ENCODE measurements at places on chromosomes 11 and 22.
A peak's percentile ranks its signal among the peaks of the same experiment; 100 is the strongest.

DNA sequence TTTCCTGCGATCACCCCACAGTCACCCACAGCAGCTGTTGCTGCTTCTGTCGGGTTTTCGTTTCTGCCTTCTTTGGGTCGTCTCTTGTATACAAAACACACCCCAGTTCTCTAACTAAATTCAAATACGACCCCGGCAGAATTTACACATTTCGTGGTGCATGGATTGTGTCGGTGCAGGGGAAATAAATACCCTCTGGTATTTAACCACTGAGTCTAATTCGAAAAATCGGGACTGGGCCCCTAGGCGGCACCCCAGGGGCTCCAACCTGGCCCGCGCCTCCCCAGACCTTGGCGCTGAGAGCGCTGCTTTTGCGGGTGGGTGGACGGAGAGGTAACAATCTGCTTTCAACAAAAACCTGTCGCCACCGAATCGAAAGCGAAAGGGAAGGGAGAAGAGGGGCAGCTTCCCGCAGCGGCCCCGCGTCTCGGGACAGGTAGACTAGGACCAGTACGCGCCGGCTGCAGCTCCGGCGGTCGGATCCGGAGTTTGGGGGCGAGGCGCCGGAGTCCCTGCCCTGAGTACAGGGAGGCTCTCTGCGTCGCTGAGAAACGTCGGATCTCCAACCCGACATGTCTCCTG, 4.4 kb downstream of the ALX4 start:
- no peak for DNase-seq

GRCh38 chr11:131446590-131447275, 76.3 kb downstream of the NTM start:
- no peak for DNase-seq

GRCh38 chr11:20110908-20111669, 49.2 kb downstream of the DBX1 start:
- DNase-seq, result peak; percentile 91

DNA sequence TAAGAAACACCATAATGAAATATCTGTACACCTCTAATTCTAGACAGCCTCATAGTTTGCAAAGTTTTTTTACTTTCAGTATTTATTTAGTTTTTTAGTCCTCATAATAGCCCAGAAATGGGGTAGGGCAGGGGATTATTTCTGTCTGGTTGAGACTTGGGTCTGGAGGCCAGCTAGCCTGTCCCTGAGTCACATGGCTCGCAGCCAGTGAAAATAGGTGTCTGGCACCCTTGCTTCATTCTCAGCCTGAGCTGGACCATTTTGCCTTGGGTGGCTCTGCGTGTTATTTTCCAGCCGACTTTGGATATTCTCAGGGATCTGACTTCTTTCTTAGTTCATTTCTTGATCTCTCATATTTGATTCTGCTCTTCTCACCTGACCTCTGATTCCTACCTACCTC, 123.9 kb upstream of the NARS2 start:
- DNase-seq, result no peak

- DNase-seq, result peak; percentile 34
Measured at GRCh38 chr11:31874631-31875191, 63.6 kb upstream of the PAX6 start.

DNA sequence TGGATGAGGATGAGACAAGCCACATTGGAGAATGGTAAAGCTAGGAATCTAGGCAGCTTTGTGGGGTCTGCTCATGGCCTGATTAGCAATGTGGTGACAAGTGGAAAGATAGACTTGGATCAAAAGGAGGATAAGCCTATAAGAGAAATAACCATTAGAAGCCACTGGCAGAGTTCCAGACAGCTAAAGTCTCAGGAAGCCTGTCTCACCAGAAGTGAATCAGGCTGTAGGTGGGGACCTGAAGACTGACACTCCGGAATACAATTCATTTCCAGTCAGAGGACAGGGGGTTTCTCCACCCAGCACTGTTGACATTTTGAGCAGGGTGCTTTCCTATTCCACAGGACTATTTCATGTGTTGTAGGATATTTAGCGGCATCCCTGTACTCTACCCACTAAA, 129.7 kb downstream of the ARHGAP42 start:
- peak; percentile 32 for DNase-seq

DNA sequence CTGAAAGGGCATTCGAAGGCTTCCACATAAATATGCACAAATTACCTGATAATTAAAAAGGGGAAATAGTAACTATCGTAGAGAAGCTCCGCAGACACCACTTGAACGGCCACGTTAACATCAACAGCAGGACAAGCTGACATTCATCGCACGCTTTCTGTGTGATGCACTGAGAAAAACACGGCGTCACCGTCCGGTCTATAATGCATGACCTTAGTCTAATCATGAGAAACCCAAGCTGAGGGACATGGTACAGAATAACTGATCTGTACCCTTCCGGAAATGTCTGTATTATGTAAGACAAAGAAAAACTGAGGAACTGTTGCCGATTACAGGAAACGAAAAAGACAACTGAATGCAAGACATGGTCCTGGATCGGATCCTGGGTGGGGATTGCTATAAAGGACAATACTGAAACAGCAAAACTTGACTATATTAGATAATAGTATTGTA, 678 bp upstream of the RANGAP1 start:
- DNase-seq, result no peak

DNA sequence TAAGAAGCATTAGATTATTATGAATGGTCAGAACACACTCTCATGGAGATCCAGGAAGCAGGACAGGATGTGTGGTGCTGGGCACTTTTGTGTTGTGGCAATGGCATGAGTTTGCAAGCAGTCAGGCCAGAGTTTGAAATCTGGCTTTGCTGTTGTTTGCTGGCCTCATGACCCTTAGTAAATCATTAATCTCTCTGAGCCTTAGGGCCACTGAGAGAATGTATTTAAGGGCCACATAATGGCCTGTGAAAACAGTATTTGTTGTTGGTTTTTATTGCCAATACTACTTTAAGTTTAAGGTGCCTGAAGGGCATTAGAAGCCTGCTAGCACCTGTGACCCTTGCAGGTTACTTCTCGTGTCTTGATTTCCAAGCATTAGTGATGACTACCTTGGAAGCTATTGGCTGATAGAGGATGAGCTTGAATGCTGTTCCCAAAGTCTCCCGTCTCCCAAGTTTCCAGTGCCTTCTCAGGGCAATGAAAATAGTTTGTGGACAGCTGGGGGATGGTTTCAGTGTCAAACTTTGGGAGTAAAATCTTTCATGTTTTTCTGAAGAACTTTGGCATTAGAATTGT, 24.6 kb downstream of the STIM1 start:
- no peak for DNase-seq

- DNase-seq, result peak; percentile 14
Measured at GRCh38 chr11:1389932-1390568, at the start of gene BRSK2. BRSK2 (plus strand) TSS chr11:1389934; CDS start chr11:1390285, 351 bp downstream.

GRCh38 chr11:121551463-121551862, 98.7 kb upstream of the SORL1-AS1 start:
- DNase-seq, result no peak

DNA sequence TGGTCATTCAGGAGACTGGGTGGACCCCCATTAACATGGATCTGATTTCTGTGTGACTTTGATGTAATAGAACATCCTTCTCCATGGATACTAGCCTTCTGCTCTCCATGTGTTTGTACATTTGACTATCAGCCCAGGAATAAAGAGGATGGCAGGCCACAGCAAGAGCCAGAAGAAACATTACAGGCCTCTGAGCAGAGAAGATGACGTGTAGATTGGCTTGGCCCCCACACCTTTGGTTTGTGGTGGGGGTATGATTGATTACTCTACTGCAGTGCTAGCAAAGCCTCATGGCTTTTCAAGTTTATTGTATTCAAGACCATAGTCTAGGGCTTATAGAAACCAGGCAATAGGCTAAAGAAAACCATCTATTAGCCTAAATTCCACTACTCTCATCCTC, 77.0 kb downstream of the GRAMD1B start:
- DNase-seq, result no peak

GRCh38 chr11:104343578-104343977, 179.6 kb upstream of the PDGFD start:
- DNase-seq, result peak; percentile 25

DNA sequence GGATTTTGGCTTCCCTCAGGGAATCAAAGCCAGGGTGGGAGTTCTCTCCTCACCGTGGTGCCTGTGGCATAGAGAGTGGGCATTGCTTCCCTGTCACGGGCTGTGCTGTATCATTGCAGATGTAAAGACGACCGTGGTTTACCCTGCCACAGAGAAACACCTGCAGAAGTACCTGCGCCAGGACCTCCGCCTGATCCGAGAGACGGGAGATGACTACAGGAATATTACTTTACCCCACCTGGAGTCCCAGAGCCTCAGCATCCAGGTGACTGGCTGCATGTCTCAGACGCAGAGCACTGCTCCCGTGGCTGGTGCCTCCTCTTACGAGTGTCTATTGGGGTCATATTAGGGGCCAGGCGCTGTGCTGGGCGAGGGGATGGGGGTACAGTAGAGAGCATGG, 24.2 kb upstream of the ST3GAL4 start:
- no peak for DNase-seq

- DNase-seq, result no peak
Measured at GRCh38 chr11:83185767-83186166, 7.7 kb upstream of the ANKRD42 start.

DNA sequence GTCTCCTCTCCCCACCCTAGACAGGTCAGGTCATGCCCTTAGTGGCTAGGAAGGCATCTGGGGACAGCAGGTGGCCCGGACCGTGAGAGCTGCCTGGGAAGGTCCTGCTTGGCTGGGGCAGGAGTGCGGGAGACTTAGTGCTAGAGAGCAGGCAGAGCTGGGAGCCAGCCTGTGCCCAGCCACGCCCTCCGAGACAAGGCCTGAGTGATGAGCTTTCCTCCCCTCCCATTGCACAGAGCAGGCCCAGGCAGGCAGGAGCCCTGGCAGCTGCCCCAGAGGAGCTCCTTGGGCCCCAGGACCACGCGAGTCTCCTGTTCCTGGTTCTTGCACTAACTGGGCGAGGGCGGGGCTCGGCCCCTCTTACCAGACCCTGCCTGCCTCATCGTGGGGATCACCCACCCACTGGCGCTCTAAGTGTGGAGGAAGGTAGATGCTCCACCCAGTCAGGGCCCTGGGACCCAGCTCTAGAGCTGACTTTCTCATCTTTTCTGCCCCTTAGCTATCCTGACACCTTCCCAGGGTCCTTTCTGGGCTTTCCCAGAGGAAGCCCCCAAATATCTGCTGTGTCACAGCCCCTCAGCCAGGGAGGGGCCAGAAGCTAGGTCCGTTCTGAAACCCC, 44.9 kb downstream of the MACROD1 start:
- no peak for DNase-seq

DNA sequence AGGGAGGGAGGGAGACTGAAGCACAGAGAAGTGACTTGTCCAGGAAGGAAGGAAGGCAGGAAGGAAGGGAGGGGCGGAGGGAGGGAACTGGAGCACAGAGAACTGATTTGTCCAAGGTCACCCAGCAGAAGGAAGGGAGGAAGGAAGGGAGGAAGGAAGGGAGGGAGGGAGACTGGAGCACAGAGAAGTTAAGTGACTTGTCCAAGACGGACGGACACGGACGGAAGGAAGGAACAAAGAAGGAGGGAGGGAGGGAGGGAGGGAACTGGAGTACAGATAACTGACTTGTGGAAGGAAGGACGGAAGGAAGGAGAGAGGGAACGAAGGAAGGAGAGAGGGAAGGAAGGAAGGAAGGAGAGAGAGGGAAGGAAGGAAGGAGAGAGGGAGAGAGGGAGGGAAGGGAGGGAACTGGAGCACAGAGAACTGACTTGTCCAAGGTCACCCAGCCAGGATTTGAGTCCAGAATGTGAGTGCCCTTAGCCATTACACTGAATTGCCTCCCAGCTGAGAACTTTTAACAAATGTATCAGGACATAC, 1.5 kb downstream of the SLC35F2 start:
- no peak for DNase-seq

- DNase-seq, result no peak
Measured at GRCh38 chr11:125347261-125347585, 148.8 kb downstream of the FEZ1 start.

DNA sequence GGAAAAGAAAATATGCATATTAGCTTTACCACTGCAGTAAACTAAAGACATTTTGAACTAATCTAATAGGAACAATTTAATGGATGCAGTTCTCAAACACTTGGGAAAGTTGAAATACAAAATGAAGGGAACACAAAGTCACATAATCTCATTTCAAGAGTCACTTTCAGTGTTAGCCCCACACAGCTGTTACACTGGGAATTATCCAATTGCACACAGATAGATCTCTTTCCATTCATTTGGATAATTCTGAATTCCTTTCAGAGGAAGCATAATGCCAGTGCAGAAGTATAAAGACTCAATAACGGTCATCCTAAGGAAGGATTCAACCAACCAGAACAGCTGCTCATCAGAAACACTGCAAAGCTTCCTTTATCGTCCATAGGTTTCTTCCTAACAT, 173.3 kb downstream of the GRIA4 start:
- DNase-seq, result no peak

DNA sequence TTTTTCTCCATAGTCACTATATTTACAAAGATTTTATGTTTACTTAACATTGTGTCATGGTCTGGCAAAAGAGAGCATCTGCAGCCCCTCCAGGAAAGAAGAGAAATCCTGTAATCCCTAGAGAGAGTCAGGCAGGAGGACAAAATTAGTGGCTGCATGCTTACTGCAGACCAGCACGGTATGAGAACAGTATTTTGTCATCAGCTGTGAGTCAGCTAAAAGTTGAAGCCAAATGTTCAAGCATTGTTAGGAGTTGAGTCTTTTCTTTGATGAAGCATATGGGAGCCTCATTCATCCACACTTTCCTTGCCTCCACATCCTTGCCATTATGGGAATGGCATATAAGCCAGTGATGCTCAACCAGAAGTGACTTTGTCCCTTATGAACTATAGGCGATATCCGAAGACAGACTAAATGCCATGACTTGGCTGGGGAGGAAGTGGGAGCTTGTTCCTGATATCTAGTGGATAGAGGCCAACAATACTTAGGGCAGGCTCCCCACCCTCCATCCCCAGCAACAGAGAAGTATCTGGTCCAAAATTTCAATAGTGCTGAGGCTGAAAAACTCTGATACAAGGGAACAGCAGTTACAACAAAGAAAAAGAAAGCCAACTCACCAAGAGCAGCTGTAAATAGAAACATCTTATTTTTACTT, 112.0 kb upstream of the OR5AK2 start:
- DNase-seq, result no peak

DNA sequence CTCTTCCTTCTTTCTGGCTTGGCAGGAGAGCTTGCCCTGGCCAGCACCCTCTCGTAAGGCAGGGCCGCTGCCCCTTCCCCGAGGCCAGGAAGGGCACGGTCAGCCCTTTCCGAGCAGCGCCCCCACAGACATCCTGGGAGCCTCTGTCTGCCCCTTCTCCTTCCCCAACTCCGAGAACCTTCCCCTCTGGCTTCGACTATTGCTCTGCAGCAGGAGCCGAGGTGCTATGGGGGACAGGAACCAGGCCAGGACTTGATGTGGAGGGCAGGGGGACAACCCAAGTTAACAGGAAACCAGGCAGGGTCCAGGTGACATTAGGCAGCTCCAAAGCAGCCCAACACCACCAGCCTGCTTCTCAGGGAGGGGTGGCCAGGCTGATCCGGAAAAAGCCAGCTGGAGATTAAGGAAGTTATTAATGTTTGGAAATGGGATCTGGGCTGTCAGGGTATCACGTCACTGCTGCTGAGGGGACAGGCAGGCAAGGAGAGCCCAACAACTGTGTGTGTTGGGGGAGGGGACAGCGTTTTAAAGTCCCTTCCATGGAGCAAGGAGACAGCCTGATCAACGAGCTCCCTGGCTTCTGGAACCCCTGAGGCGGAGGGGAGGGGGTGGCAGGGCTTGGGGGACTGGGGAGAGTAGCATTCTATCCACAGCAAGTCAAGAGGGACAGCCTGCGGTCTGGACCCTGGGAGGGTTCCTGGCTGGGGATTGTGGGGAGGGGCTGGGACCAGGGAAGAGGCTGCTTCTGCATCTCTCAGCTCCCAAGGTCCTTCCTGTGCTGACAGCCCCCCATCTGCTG, 27.3 kb downstream of the SYT7 start:
- no peak for DNase-seq
